CD4-positive, alpha-beta T cell treated with Interleukin-6 at 100 ng/mL for 8 hours (primary cell): ENCODE measurements at places on chromosomes 6 and 20.

DNA sequence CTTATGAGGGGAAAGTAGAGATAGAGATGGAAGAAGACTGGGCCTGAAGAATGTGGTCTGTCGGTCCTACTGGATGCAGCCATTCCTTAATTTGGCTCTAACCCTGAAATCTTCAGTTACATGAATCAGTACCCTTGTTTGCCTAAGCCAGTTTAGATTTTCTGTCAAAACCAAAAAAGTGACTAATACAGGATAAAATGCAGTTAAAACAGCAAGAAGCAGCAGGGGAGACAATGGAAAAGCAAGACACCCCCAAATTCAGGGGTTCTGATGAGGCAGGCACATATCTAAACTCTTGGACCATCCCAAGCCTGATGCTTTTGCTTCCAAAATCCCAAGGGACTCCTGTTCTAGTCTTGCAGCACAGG, 17.4 kb upstream of the UBE2V1 start:
- no peak for DNase-seq

GRCh38 chr20:8250539-8251200, 118.6 kb downstream of the PLCB1 start:
- no peak for DNase-seq

GRCh38 chr6:14456941-14457340, 339.4 kb downstream of the CD83 start:
- DNase-seq = no peak

GRCh38 chr6:69012211-69012610, 377.1 kb downstream of the ADGRB3 start:
- no peak for DNase-seq

GRCh38 chr6:139568151-139568955, 193.9 kb upstream of the CITED2 start:
- DNase-seq = no peak

- no peak for DNase-seq
Measured at GRCh38 chr6:6968357-6968730, 139.4 kb upstream of the RREB1 start.

- DNase-seq = peak; percentile 40
Measured at GRCh38 chr6:70706491-70707123, 38.9 kb downstream of the SMAP1 start.

GRCh38 chr6:56058636-56059035, 183.2 kb upstream of the BMP5 start:
- DNase-seq = no peak
